ENCODE measurements at places on chromosomes 6 and 20. TPM values are rescaled to one million over a fixed set of nuclear protein-coding genes. Genes with fewer than 3 reads are reported as not detected.
A peak's percentile ranks its signal among the peaks of the same experiment; 100 is the strongest.

ZC3H12D gene
- 0.30 TPM for total RNA-seq

DNA sequence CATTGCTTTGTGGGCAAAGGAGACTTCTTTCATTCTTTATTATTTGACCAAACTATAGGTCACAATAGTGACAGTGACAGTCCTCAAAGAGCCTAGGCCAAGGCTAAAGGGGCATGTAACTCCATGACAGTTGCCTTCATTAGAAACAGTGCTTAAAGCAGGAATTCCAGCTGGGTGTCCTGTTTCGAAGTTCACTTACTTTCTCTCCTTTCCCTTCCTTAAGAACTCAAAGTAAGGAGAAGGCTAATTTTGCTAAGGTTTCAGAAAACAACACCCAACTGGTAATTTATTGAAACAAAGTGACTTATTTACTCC lies 48.1 kb upstream of the HEY2 start:
- no peak for DNase-seq

MYMX gene
- not detected for total RNA-seq

BEND6 gene
- total RNA-seq = 9.0 TPM

- no peak for DNase-seq
Observed at GRCh38 chr6:89787660-89788328, 31.8 kb downstream of the MDN1 start.

GRCh38 chr6:235763-236360 lies 56.4 kb upstream of the DUSP22 start:
- DNase-seq = peak; percentile 69

RAET1L gene
- 0.36 TPM for total RNA-seq

GRCh38 chr20:34983995-34984735 lies 28.5 kb downstream of the MYH7B start:
- no peak for DNase-seq

RBBP8NL gene
- total RNA-seq = not detected

- no peak for DNase-seq
Observed at GRCh38 chr20:58913079-58913478, 60.6 kb downstream of the GNAS start.

GRCh38 chr20:46619445-46619844 lies 31.8 kb downstream of the SLC13A3 start:
- DNase-seq = no peak

DNA sequence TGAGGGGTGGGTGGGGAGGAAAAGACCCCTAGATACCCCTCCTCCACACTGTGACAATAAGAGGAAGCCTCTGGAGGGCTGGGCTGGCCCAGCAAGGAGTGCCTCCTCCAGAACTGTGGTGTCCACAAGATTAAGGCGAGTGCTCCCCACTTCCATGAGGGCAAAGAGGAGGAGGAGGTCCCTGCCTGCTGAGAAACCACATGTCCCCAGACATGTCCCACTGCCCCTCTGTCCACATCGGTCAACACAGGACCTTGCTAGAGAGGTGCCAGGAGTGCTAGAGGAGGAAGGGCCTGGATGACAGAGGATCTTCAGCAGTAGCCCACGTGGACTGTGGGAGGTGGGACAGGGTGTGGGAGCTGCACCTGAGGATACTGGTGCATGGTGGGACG lies 3.1 kb downstream of the RAET1G start:
- no peak for DNase-seq

DNA sequence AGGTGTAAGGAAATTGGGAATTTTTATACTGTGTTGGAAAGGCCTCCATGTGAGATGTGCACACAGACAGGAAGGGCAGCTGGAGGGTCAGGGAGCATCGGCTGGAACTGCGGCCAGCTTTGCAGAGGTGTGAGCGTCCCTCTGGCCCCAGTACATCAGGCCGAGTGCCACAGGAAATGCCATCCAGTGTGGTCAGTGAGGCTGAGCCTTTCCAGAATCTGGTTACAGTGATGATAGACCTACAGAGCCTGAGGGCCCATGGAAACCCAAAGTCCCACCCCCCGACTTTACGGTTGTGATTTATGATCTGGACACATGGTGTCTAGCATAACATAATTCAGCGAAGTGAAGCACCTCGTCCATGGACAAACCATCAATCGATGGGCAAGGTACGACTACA lies 137.3 kb upstream of the PDE10A start:
- DNase-seq = peak; percentile 13

GRCh38 chr6:152096863-152097496 lies 289.5 kb downstream of the ESR1 start:
- DNase-seq = peak; percentile 27

- DNase-seq = no peak
Observed at GRCh38 chr6:129921169-129921817, 60.2 kb upstream of the TMEM244 start.

SFTA2 gene
- not detected for total RNA-seq
